ENCODE measurements at places on chromosomes 5 and 9.

DNA sequence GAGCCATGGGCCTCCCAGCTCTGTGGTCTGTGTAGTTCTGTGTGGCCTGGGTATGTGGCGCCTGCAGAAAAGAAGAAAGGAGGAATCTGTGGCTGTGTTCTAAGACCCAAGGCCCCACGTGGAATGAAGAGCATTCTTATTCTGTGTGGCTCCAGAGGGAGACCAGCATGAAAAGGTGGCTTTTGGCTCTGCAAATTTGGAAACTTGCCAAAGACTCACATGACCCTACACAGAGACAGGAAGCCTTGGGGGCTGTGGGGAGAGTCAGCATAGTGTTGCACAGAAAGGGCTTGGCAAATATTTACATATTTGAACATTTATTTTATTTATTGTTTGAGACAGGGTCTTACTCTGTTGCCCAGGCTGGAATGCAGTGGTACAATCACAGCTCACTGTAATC is 193.3 kb downstream of the TMEM38B start:
- DNase-seq: no peak

DNA sequence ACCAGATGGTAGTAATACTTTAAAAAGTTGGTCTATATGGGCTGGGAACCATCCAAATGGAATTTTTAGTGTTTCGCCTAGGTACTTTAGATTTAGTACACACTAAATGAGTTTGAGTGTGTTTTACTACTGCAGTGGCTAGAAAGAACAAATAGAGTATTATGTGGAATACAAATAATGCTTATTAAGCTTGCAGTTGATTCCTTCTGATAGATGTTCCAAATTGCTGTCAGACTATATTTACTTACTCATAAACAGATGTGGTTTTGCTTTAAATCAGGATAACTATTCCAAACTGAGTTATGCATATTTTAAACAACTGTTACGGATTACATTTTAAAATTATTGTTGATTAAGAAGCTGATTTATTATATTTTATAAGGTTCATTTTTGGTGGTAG is 103.3 kb downstream of the ZSWIM6 start:
- DNase-seq: no peak

GRCh38 chr9:114824110-114824509 is 18.3 kb upstream of the TNFSF15 start:
- DNase-seq: no peak

DNA sequence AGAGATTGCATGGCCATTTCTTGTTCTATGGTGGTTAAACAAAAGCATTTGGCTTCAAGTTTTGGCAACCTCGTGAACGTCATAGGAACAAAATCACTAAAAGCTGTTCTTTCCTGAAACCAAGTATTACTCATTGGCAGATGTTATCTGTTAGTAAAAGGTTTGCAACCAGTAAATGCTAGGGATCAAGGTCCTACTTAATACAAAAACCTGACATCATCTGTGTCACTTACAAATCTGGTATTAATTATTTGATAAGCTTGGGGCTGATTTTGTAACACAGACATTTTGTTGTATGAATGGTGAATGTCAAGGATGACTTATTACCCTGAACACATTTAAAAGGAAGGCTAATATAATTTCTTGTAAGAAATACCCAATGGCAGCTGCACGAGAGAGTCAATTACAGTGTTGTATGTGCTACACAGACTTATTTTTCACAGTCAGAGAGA is 486.4 kb upstream of the ZNF608 start:
- no peak for DNase-seq

DNA sequence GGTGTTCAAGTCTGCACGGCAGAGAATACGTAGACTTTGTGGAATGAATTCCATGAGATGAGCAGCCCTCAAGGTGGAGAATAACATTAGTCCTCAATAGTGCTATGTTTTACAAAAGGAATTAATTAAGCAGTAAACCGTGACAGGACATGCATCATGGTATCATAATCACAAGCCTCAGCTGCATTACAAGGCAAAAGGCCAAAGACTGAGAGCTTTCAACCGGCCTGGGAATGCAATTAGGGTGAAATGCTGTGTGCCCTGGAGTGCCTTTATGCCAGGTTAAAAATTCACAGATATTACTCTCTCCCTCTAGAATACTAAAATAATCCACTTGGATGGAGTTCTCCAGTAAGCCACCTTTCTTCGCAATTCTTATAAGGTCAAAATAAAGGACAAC is 270.6 kb downstream of the MLLT3 start:
- no peak for DNase-seq

- DNase-seq: no peak
Observed at GRCh38 chr9:92171281-92171680, 56.1 kb upstream of the SPTLC1 start.

GRCh38 chr9:78074385-78075291 is 43.0 kb upstream of the GNAQ start:
- DNase-seq: no peak

DNA sequence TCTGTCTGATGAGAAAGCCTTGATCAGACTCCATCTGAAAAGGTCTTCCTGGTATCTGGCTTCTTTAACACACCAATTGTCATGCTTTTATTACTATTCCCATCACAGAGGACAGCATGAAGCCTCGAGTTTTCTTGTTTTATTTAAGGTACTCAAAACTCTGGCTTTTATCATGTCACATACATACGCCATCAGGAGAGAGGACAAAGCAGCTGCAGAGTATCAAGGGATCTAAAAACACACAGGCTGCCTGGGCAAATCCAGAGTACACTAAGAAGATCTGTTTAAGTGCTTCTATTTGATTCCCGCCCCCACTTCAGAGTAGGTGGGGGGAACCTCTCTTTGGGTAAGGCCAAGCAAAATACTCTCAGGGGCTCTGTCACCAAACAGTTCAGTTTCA is 277.2 kb downstream of the SPOCK1 start:
- DNase-seq: no peak

- no peak for DNase-seq
Observed at GRCh38 chr5:55702598-55703345, 9.4 kb downstream of the SLC38A9 start.

- no peak for DNase-seq
Observed at GRCh38 chr9:86829496-86830046, 117.7 kb downstream of the GAS1 start.

DNA sequence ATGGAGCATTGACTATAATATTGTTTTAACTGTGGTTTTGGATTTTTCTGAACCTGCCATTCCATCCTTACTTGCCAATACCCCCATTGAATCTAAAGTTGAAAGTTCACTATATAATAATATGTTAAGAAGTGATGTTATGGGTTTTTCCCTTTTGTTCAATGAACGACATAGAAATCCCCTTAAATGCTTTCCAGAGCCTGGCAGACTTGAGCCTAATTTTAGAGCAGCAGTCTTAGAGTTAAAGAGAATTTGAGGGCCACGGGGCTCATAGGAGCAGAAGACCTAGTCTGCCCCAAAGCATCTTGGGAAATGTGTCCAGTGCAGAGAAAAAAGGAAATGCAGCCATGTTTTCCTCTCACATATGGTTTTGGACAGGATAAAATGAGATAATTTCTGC is 146.1 kb upstream of the SLC44A1 start:
- no peak for DNase-seq

DNA sequence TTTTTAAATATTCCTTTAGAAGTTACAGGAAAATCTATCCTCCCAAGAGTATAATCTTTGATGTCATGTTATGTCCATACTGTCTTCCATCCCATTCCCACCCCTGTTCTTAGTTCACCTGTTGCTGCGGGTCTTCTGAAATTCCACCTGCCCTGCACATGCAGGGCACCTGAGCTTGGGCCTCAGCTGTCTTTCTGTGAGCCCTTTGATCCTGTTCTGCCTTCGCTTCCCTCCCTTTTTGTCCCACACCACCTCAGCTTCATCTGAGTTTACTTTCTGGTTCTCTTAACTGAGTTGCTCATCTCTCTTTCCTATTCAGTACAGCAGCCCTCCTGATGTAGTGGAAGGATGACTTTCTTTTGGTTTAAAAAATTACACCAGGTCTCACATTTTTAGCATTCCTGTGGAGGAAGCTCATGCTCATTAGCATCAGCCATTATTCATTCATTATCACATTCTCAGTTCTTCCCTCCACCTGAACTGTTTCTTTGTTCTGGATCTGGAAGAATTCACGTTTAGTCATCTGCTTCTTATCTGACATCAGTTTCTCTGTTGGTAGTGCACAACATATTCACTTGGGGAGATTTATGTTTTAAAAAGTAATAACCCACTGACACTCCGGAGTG is 211.0 kb downstream of the ADCY2 start:
- DNase-seq: no peak

DNA sequence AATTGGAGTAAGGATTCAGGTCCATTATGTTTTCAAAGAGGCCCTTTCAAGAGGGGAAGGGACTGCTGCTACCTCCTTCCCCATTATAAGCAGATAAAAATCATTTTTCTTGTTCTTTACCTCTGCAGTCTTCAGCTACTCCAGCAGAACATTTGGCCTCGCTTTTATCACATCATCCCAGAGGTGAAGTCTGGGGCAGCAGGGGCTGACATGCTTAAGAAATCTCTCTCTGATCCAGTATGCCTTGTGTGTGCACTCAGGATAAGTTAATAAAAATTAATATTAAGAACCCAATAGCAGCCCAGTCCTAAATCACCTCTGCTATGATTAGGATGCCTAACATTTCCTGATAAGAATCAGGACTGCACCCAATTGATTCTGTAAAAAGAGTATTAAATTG is 306.9 kb upstream of the NREP start:
- no peak for DNase-seq

DNA sequence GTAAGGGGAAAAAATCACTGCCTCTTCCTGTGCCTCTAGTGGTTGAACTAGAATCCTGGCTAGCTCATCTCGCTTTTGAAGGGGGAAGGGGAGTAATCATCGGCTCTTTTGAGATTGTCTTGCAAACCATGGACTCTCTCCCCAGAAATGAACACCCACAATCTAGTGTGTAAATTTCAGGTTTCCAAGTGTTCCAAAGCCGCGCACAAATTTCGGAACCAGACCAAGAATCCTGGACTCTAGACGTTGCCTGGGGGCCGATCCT is 4.9 kb upstream of the FOXE1 start:
- no peak for DNase-seq

DNA sequence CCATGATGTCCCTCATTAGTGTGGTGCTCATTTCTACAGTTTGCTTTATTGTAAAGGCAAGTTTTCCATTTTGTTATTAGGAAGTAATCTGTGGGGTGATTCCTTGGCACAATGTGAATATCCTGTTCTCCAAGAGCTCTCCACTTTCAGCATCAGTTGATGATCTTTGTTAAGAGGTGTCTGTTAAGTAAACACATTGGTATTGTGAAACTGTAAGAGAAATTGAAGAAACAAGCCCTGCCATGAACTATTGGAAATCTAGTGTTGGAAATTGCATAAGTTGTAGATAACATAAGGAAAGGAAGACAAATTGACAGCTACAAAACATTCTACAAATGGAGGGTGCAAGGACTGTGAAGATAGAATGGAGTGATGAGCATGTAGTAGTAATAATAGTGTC is 17.2 kb downstream of the RNF14 start:
- no peak for DNase-seq

DNA sequence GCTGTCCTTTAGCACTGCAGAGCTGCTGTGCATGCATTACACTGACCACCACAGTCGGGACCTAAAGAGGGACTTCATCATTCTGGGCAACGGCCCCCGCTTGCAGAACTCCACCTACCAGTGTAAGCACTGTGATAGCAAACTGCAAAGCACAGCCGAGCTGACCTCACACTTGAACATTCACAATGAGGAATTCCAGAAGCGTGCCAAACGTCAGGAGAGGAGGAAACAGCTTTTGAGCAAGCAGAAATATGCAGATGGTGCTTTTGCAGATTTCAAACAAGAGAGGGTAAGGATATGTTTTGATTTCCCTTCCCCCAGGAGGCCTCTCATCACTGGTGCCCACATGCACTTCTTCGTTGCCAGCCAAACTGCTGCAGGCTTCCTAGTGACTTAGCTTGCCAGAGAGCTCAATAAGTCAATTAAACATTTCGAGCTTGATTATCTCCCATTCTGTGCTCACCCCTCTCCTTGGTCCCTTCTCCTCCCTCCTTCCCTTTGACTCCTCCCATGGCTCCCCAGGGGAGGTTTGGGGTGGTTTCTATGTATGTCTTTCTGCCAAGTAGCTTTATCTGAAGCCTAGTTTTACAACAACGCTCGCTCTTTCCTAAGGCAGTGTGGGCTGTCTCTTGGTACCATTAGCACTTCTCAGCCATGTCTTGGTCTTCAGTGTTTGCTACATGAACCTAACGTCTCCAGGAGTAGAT is 66.7 kb downstream of the ZNF462 start:
- DNase-seq: no peak

DNA sequence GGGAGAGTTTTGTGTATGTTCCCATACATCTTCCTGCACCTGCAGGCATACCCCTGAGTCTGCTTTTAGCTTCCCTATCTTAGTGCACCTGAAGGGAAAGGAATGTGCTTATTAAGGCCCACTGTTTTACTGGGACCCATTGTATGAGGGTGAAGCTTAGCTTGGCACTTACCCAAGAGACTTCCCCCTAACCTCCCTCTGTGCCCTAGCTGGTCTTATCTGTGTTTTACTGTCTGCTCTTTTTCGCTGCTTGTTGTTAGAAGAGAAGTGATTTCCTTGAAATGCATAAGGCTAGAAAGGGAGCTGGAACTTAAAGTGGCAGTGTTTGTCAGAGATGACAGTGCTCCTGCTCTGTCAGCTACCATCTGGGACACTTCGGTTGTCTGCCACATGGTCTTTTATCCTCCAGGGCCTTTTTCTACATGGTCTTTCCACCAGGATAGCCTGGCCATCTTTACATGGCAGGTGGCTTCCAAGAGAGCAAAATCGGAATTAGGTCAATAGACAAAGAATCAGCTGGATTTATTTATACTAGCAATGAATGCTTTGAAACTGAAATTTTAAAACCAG is 122.5 kb upstream of the SLC44A1 start:
- no peak for DNase-seq

GRCh38 chr5:128537221-128537999 is 635 bp downstream of the FBN2 start:
- no peak for DNase-seq

GRCh38 chr5:158752656-158752973 is 347.1 kb downstream of the EBF1 start:
- DNase-seq: no peak

DNA sequence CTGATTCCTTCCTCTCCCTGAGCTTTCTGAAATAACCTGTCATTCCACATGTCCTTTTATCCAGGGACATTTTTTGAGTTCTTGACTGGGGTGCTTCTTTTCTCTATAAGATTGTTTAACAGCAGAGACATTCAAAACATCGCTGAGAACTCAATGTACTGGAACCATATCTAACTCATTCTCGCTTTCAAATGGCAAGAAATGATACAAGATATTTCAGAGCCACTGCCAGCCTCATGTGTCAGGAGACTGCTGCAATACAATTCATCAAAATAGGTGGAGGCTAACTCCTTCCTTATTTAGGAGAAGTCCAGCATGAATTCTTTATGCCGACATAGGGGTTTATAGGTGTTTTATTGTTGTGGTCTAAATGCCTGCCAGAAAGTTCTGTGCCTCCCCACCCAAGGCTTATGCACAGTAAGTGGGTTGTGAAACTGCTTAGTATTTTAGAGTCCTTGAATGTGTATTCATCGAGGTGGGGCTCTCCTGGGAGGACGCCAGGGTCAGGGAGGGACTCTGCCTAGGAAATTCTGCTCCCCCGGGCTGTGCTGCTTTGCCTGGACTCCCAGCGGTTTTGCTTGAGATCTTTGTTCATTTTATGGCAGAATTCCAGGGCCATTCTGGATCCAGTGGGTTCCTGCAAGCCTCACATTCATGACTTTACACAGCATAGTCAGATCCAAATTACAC is 53.9 kb downstream of the ZNF474 start:
- no peak for DNase-seq
